Activated naive CD4-positive, alpha-beta T cell treated with anti-CD3 and anti-CD28 coated beads for 36 hours (primary cell): ENCODE measurements at places on chromosomes 16 and 17. TPM values are rescaled to one million over a fixed set of nuclear protein-coding genes. Genes with fewer than 3 reads are reported as not detected.

The MT1E gene
- 12.2 TPM for total RNA-seq

DNA sequence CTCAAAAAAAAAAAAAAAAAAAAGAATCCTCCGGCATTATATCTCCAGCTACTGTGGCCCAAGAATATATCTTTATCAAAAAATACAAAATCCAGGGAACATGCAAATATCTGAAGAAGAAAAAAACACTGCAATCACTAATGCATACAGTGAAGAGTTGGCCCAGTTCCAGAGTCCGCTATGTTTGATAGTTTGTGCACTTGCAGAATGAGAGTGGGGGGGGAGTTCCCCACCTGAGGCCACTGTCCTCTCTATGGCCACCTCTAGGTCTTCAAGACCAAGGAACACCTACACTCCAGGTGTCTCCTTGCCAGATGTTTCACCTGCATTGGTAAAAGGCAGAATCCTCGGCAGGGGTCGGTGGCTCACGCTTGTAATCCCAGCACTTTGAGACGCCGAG is 4.0 kb downstream of the ZNF785 start:
- H3K36me3 ChIP-seq = peaks cover 25% of the 10 kb centered on the region
- H3K4me1 ChIP-seq = peaks cover 23% of the 10 kb centered on the region
- DNase-seq = no peak
- H3K27me3 ChIP-seq = no peaks in the 10 kb centered on the region
- no peak overlapping the region for H3K4me3 ChIP-seq

The CFAP52 gene
- total RNA-seq = not detected

GRCh38 chr17:65093930-65094329 is 37.4 kb upstream of the GNA13 start:
- peaks cover 2% of the 10 kb centered on the region for H3K4me1 ChIP-seq
- no peak overlapping the region for H3K4me3 ChIP-seq
- DNase-seq = no peak
- H3K36me3 ChIP-seq = no peaks in the 10 kb centered on the region
- no peak overlapping the region for H3K27ac ChIP-seq

DNA sequence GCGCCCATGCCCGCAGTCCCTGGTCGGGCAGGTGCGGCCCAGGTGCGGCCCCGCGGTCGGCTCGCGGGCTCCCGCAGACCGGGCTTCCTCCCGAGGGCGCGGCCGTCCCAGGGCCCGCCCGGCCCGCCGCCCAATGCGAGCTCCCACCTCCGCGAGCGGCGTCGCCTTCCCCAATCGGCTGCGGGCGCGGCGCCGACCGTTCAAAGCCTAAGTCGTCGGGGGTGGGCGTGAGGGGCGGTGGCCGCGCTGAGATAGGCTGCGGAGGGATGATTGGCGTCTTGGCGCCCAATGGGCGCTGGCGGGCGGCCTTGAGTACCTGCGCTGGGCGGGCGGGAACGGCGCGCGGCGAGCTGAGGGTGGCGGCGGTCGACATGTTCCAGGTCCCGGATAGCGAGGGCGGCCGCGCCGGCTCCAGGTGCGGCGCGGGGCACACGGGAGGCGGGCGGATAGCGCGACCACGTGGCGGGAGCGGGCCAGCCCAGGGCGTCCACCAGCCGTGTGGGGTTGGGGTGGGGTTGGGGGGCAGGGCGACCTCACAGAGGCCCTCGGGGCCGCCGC is at the start of gene JPT2:
Gene JPT2 (plus strand): TSS at position 338 of the 558 bp plus-strand sequence. CDS start 34 bp downstream, at position 372.
- peak within 1 kb of the TSS; percentile 79 for H3K27ac ChIP-seq
- peaks cover 35% of the 10 kb centered on the region for H3K4me1 ChIP-seq
- H3K36me3 ChIP-seq = peaks cover 9% of the 10 kb centered on the region
- H3K4me3 ChIP-seq = peak within 1 kb of the TSS; percentile 95

GRCh38 chr17:31492206-31492605 is 100.7 kb downstream of the RAB11FIP4 start:
- no peaks in the 10 kb centered on the region for H3K36me3 ChIP-seq
- no peaks in the 10 kb centered on the region for H3K27me3 ChIP-seq
- H3K27ac ChIP-seq = no peak overlapping the region
- DNase-seq = no peak

DNA sequence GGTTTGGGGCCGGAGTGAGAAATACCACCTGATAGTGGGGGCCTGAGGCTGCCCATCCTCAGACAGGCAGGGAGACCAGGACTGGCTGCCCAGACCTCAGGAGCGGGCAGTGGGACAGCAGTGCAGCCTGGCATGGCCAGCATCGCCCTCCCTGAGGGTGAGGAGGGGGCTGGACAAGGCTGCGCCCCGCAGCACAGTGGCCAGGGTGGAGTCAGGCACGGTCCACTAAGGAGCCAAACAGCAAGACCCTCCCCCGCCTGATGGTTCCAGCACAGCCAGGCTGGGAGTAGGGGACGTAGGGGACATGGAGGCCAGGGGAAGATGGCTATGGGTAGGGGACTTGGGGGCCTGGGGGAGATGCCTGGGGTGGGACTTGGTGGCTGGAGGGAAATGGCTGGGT is 3.3 kb downstream of the ZNF598 start:
- no peak for DNase-seq
- H3K4me3 ChIP-seq = no peak overlapping the region
- peaks cover 36% of the 10 kb centered on the region for H3K36me3 ChIP-seq
- H3K4me1 ChIP-seq = peaks cover 42% of the 10 kb centered on the region

- H3K27me3 ChIP-seq = peaks cover 14% of the 10 kb centered on the region
- H3K36me3 ChIP-seq = no peaks in the 10 kb centered on the region
- no peaks in the 10 kb centered on the region for H3K4me1 ChIP-seq
- DNase-seq = no peak
- H3K27ac ChIP-seq = no peak overlapping the region
Measured at GRCh38 chr16:50881331-50881830, 139.5 kb downstream of the CYLD start.

GRCh38 chr17:76566988-76567431 is 18.6 kb downstream of the ST6GALNAC2 start:
- H3K36me3 ChIP-seq = peaks cover 30% of the 10 kb centered on the region
- no peak overlapping the region for H3K27ac ChIP-seq
- peaks cover 28% of the 10 kb centered on the region for H3K4me1 ChIP-seq

DNA sequence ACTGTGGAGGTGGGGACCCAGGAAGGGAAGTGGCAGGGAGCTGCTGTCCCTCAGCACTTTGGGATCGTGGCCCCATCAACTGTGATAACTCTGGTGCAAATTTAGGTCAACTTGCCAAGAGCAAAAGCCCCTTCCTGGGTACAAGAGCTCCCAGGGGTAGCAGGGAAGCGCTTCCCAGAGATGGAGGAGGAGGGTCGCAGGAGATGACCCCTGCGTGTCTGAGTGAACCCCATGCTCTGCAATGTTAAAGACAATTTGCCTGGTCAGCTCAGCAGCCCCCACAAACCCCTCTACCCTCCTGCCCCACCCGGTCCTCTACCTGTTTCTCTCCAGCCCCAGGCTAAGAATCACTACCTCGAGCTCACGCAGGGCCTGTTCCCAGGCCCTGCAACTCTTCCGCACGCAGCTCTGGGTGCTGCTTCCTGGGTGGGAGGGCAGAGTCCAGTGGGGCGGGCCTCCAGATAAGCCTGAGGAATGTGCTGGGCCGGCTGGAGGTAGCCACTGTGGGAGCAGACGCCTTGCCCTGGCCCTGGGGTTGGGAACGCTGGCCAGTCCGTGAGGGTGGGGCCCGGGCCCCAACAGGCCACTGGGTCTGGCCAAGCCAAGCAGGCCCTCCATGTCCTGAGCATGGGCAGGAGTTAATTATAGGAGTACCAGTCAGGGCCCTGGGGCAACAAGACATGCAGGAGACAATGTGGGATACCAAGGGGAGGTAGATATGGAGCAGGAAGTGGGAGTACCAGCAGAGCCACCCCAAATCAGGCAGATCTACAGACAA is 6.1 kb downstream of the DOK4 start:
- H3K27me3 ChIP-seq = no peaks in the 10 kb centered on the region
- H3K4me1 ChIP-seq = peaks cover 21% of the 10 kb centered on the region
- no peaks in the 10 kb centered on the region for H3K36me3 ChIP-seq

The ABCA3 gene
- total RNA-seq = 2.6 TPM

DNA sequence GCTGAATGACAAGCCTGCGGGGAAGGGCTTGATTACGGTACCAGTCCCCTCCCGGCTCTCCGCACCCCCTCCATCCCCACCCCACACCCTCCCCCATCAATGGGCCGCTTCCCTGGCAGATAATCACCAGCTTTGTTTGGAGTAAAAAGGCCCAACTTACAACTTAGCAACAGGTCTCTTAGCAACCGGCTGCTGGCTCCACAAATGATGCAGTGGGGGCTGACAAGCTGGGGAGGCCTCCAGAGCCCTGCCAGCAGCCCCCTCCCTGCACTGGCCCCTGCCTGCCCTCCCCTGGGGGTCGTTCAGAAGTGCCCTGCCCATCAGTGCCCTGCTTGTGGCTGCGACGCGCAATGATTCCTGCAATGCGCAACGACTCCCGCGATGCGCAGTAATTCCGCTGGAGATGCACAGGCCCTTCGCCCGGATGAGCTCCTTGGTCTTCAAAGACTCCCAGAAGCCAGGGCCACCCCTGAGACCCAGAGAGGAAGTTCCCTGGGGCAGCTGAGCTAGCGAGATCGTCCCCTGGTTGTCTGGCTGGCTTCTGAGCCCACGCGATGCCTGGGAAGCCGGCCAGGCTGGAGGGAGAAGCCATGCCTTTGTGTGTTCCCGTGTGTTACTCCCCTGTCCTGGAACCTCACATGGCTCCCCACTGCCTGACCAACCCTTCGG is 23.3 kb downstream of the CPNE2 start:
- H3K27me3 ChIP-seq = no peaks in the 10 kb centered on the region
- H3K27ac ChIP-seq = no peak overlapping the region
- no peaks in the 10 kb centered on the region for H3K36me3 ChIP-seq
- H3K4me3 ChIP-seq = no peak overlapping the region
- no peak for DNase-seq
- peaks cover 1% of the 10 kb centered on the region for H3K4me1 ChIP-seq

The PERCC1 gene
- 0.31 TPM for total RNA-seq

DNA sequence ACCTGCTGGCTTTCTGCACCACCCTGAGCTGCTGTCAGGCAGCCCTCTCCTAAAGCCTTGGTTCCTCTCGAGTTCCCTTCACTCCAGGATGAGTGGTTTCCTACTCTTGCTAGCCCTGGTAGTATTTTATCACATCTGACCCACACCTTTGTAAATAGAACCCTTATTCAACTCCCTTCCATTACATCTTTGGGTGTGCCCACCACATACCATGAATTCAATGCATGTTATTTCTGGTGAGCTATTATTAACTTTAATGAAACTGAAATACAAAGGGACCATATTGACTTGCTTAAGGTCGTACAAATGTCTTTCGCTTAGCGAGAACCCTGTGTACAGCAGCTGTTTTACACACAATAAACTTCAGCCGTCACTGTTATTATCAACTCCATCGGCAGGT is 521.3 kb downstream of the GRIN2A start:
- H3K4me3 ChIP-seq = no peak overlapping the region
- no peak for DNase-seq
- H3K4me1 ChIP-seq = no peaks in the 10 kb centered on the region
- no peak overlapping the region for H3K27ac ChIP-seq
- H3K27me3 ChIP-seq = no peaks in the 10 kb centered on the region
- H3K36me3 ChIP-seq = no peaks in the 10 kb centered on the region

DNA sequence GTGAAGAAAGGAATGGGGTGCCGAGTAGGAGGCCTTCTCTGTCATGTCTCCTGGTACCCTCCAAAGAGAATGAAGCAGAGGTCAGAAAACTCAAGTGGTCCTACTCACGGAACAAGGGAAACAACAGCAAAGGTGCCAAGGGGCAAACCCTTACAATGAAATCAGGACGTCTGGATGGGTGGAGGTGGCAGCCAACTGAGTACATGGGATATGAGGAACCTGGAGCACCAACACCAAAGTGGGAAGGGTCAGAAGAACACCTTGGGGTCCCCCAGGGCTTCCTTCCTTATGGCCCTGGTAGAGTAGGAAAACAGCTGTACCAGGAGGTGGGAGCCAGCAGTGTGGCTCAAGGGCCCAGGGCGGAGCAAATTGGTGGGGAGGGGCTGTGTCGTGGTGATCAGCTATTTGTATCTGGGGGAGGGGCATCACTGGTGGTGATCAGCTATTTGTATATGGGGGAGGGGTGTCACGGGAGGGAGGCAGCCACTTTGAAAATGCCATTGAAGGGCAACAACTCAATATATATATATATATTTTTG is 643 bp downstream of the HIGD1B start:
- H3K4me1 ChIP-seq = no peaks in the 10 kb centered on the region
- peaks cover 13% of the 10 kb centered on the region for H3K36me3 ChIP-seq
- H3K27me3 ChIP-seq = no peaks in the 10 kb centered on the region
- DNase-seq = no peak

DNA sequence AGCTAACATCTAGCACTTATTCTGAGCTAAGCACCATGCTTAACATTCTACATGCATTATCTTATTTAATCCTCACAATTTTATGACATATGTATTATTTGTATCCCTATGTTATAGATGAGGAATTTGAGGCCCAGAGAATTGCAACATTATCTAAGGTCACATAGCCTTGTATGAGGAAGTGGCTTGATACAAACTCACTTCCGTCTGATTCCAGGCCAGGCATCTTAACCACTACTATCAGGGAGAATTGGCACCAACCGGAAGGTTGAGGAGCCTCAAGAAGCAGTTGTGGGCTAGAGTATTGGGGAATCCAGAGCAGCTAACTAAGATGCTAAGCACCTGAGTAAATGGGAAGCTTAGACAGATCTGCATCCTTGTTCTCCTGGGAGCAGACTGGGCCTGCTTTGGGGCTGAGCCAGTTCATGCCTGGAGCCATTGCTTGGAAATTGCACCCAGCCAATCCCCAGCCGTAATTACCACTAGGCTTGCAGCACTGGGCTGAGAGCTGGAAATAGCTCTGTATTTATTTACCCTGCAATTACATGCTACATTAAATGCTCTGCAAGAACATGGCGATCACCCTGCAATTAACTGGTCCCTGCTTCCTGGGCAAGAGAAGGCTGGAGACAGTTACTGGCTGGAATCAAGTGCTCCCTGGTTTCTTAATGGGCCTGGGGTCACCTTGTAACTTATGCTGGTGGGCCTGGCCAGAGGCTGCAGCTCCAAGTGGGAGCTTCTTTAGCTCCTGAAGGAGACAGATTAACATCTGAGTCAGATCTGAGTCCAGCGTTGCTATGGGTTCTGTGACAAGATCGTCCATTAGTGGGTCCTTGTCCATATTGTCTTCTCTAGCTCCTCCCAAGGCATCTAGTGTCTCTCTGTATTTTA is 273.1 kb upstream of the CCL2 start:
- no peak overlapping the region for H3K27ac ChIP-seq
- H3K27me3 ChIP-seq = no peaks in the 10 kb centered on the region
- H3K4me1 ChIP-seq = no peaks in the 10 kb centered on the region
- H3K36me3 ChIP-seq = no peaks in the 10 kb centered on the region

The CDYL2 gene
- total RNA-seq = 10.1 TPM
